ENCODE measurements at places on chromosomes 2 and 18.

- H3K4me3 ChIP-seq = no peak overlapping the region
- DNase-seq = no peak
- H3K36me3 ChIP-seq = no peaks in the 10 kb centered on the region
- no peaks in the 10 kb centered on the region for H3K4me1 ChIP-seq
- H3K27ac ChIP-seq = no peak overlapping the region
- peaks cover 12% of the 10 kb centered on the region for H3K27me3 ChIP-seq
These were observed 7.5 kb downstream of the LGALSL start for GRCh38 chr2:64461271-64462058.

DNA sequence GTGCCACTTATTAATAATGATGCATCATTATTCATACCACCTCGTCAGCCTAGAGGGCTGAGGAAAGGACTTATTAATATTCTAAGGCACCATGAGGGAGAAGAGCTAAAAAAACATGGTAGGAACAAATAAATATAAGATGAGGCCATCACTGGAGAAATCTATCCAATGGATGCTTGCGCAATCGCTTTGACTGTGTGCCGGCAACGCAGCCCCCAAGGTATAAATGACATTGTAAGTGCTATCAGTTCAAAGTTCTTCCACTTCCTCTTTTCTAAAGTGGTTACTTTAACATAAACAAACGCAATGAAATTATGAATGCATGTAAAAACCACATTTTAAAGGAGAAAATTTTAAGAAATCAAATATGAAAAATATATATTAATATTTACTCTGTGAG is 164.6 kb downstream of the EIPR1 start:
- peaks cover 38% of the 10 kb centered on the region for H3K4me1 ChIP-seq
- peaks cover 2% of the 10 kb centered on the region for H3K36me3 ChIP-seq
- no peak for DNase-seq
- no peak overlapping the region for H3K27ac ChIP-seq

GRCh38 chr18:21774722-21775121 is 34.1 kb downstream of the MIB1 start:
- no peaks in the 10 kb centered on the region for H3K27me3 ChIP-seq
- DNase-seq = no peak
- H3K27ac ChIP-seq = no peak overlapping the region
- no peak overlapping the region for H3K4me3 ChIP-seq

GRCh38 chr18:24923138-24923537 is 428.8 kb downstream of the ZNF521 start:
- DNase-seq = no peak
- no peak overlapping the region for H3K27ac ChIP-seq
- H3K4me3 ChIP-seq = no peak overlapping the region
- no peaks in the 10 kb centered on the region for H3K36me3 ChIP-seq
- no peaks in the 10 kb centered on the region for H3K27me3 ChIP-seq
- H3K4me1 ChIP-seq = no peaks in the 10 kb centered on the region

- no peaks in the 10 kb centered on the region for H3K27me3 ChIP-seq
- H3K27ac ChIP-seq = no peak overlapping the region
- peaks cover 13% of the 10 kb centered on the region for H3K4me1 ChIP-seq
- H3K36me3 ChIP-seq = peaks cover 4% of the 10 kb centered on the region
- no peak overlapping the region for H3K4me3 ChIP-seq
These were observed 198.1 kb upstream of the SLC39A10 start for GRCh38 chr2:195458936-195459335.

- no peak overlapping the region for H3K27ac ChIP-seq
- no peak overlapping the region for H3K4me3 ChIP-seq
- DNase-seq = no peak
- H3K36me3 ChIP-seq = no peaks in the 10 kb centered on the region
These were observed 69.9 kb downstream of the KCNH7 start for GRCh38 chr2:162768656-162769055.

- no peaks in the 10 kb centered on the region for H3K27me3 ChIP-seq
- peaks cover 3% of the 10 kb centered on the region for H3K36me3 ChIP-seq
- DNase-seq = no peak
- H3K4me3 ChIP-seq = no peak overlapping the region
These were observed 38.6 kb downstream of the ALPK2 start for GRCh38 chr18:58590254-58590653.

All from activated T-cell treated with anti-CD3 and anti-CD28 coated beads, Interleukin-2, amount 50 U/mL, for 72 hours (primary cell).